ENCODE measurements at places on chromosomes 12 and 14.

DNA sequence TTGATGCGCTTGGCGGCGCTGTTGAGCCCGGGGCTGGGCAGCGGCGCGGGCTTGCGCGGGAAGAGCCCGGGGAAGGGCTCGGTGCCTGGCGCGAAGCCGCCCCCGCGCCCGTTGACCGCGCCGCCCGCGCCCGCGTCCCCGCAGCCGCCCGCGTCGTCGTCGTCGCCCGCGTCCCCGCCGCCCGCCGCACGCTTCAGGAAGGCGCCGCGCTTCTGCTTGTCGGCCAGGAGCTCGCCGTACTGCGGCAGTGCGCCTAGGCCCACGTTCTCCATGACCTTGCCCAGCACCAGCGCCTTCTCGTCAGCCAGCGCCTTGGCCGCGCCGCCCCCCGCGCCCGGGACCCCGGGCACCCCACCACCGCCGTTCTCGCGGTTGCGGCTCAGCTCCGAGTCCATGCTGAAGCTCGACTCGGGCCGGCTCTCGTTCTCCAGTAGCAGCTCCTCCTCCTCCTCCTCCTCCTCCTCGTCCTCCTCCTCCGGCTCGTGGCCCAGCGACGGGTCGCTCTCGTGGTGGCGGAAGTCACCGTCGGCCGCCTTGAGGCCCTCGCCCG, 97.2 kb downstream of the BCL11B start:
- DNase-seq: no peak

GRCh38 chr14:38238878-38239277, 17.0 kb downstream of the CLEC14A start:
- DNase-seq: no peak

DNA sequence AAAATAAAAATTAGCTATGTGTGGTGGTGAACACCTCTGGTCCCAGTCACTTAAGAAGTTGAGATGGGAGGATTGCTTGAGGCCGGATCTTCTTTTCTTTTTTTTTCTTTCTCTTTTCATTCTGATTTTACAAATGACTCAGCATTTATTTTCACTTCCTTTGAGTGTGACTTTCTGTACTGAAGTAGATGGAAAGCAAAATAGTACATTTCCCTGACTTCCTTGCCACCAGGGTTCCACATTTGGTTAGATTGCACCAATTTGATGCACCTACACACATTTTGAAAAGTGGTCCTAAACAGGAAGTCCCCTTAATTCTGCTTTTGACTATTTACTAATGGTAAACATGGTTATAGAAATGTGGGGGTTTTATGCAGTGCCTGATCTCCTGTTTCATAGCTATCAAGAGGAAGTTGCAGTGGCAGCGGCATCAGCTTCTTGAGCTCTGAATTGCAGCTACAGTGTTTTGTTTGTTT, 13.0 kb upstream of the LEMD3 start:
- DNase-seq: no peak

DNA sequence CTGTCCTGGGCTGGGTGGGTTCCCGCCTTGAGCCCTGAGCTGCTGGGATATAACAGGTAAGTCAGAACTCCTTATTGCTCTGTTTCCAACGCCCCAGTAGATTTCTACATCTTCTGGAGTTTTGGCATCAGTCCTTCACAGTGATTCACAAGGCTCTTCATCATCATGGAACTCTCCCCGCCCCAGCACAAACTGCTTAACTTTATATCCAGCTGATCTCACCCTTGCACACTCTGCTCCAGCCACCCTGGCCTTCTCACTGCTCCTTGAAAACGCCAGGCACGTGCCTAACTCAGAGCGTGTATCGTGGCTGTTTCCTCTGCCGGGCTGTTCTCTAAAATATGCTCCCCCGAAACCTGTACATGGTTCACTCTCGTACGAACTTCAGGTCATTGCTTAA, 264.9 kb downstream of the NOVA1 start:
- DNase-seq: no peak

GRCh38 chr14:37048666-37049071, 123.7 kb downstream of the SLC25A21 start:
- no peak for DNase-seq

GRCh38 chr14:93700928-93701327, 87.4 kb downstream of the PRIMA1 start:
- no peak for DNase-seq

- DNase-seq: no peak
Observed at GRCh38 chr12:127925971-127926370, 341.0 kb upstream of the TMEM132C start.

DNA sequence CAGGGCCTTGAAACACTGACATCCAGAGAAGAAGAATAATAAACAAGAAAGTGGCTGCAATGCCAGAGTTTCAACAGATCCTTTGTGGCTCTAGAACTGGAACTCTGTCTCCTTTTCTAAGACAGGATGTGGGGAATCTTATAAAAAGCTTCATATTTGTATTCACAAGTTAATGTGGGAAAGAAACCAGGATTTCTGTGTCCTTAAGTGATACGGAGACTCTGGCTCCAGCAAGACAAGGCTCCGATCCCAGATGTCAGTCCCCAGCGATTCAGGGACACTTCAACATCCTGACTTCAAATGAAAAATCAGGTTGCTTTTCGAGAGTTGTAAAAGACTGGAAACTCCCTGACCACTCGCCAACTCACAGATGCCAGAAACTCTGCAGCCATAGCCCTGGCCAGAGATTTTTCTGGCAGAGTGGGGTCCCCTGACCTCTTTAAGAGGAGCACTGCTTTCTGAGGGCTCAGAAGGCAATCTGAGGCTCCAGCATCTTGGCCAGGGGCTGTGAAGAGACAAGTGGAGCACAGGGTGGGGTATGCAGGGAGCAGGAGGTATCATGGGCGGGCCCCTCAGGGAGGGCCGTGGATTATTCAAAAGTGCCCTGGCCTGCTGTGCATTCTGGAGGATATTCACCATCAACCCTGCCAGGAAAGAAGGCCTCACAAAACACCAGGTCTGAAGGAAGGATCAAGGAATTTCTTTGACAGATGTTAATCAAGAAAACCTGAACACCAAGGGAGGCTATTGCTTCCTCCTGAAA, 53.3 kb downstream of the TMX1 start:
- no peak for DNase-seq

DNA sequence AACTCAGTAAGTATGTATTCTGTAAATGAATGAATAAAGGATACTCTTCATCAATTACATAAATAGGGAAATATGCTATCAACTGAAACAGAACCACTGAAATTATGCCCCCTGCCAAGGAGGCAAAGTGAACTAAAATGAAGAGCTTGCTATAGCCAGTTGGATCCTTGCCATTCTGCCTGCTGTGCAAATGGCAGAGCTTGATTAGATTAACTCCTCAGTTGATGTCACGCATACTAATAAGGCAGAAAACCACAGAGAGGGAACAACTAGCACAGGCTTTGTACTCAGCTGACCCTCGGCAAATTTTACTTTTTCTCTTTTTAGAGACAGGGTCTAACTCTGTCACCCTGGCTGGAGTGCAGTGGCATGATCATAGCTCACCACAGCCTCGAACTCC, 36.7 kb upstream of the FERMT2 start:
- DNase-seq: peak; percentile 47

GRCh38 chr12:10705655-10706054, 17.5 kb downstream of the YBX3 start:
- DNase-seq: no peak

GRCh38 chr14:65156568-65157366, 54.5 kb upstream of the MAX start:
- DNase-seq: no peak

DNA sequence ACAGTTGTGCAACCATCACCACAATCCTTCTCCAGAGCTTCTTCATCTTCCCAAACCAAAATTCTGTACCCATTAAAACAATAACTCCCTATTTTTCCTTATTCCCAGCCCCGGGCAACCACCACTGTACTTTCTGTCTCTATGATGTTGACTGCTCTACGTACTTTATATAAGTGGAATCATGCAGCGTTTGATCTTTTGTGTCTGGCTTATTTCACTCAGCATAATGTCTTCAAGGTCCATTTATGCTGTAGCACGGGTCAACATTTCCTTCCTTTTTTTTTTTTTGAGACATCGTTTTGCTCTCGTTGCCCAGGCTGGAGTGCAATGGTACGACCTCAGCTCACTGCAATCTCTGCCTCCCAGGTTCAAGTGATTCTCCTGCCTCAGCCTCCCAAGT, 162.7 kb upstream of the GSC start:
- no peak for DNase-seq

- DNase-seq: no peak
Observed at GRCh38 chr14:65164825-65165135, 62.5 kb upstream of the MAX start.

GRCh38 chr14:74852922-74853530, 22.9 kb downstream of the PROX2 start:
- no peak for DNase-seq

GRCh38 chr14:95163666-95164065, 6.3 kb upstream of the DICER1 start:
- no peak for DNase-seq

GRCh38 chr12:105954951-105955931, 183.5 kb downstream of the NUAK1 start:
- DNase-seq: no peak

- no peak for DNase-seq
Observed at GRCh38 chr14:101113108-101113612, 209.6 kb upstream of the RTL1 start.

DNA sequence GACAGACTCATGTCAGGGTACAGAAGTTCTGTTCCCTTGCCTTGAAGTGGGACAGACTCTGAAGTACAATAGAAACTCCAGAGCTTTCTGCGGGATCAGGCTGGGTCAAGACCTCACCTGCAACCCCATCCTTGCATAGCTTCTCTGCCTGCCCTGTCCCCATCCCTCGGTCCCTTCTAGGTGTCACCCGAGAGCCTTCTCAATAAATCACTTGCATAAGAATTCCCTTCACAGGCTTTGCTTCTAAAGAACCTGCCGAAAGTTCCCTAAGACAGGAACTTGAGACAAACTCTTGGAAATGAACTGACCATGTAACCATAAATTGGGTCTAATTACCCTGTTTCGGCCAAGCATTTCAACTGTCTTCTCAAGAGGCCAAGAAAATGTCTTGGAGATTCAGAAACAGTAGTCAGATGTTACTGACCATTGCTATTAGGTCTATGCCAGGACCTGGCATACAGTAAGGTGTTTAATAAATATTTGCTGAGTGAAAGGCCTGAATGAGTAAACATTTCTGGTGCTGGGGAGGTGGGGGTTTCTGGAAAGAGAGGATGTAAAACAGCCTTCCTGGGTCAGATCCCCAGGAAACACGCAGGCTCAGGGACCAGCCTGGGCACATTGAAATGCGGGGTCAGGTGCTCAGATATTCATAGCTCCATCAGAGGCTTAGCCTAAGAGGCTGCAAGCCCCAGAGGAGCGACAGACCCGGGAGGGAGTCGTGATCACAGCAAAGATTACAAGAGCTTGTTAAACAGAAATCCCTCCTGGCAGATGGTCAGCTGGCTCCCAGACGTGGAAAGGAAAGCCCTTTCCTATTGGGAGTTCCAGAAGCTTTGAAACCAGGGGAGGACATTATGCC, 226.2 kb upstream of the LHX5 start:
- DNase-seq: no peak

DNA sequence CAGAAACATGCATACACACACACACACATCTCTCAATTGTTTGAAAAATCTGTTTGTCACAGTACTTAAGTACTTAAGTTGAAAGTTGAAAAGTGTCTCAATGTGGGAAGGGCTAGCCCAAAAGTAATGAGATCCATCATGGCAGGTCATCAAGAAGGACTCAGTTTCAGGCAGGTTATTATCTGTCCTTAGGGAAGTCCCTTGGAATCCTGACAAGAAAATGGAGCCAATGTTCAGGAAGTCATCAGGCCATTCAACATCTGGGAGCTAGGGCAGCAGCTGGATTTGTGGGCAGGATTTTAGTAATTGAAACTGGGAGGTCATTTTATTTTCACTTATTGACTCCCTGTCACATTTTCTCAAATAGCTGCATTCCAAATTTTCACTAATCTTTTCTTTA, 56.0 kb downstream of the MSRB3 start:
- DNase-seq: no peak

DNA sequence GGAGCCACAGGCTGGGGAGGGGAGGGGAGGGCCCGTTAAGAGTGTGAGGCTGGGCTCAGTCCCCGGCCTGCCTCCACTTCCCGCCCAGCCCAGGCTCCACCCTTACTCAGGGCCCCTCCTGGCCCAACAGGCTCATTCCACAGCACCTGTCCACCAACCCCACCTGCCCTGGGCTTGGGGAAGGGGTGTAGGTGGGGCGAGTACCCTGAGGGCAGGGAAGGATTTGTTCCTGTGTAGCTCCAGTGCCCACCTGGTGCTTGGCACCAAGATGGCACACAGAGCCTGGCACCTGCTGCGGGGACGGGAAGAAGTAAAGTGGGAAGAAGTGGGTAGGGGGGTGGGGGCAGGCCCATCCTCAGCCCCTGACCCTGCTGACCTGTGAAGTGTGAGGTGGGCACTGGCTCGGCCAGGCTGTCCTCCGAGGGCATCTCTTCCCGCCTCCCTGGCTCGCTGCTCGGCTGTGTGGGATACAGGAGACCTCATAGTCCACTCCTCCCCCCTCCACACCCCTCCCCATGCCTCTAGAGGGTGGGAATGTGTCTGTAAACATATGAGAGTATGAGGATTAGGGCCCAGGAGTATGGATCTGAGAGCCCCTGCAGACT, 35.1 kb downstream of the NCKAP5L start:
- DNase-seq: no peak

- DNase-seq: no peak
Observed at GRCh38 chr14:103480595-103480994, 42.0 kb downstream of the CKB start.

GRCh38 chr14:49549881-49550280, 36.3 kb downstream of the RPS29 start:
- DNase-seq: no peak

DNA sequence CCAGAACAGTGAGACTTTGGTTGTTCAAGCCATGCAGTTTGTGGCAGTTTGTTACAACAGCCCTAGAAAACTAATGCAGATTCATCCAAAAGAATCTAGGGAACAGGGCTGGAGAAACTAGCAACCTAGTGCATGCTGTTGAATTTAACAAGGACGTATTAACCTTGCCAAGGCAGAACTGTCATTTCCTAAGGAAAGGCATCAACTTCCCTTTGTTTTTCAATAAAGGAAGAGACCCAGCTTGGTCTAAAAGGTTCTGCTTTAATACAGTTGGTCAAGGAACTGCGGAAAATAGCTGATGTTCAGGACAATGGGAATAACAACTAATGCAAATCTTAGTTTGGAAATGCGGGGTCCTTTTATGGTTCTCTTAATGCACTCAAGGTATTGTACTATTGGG, 11.5 kb downstream of the AK7 start:
- DNase-seq: no peak

DNA sequence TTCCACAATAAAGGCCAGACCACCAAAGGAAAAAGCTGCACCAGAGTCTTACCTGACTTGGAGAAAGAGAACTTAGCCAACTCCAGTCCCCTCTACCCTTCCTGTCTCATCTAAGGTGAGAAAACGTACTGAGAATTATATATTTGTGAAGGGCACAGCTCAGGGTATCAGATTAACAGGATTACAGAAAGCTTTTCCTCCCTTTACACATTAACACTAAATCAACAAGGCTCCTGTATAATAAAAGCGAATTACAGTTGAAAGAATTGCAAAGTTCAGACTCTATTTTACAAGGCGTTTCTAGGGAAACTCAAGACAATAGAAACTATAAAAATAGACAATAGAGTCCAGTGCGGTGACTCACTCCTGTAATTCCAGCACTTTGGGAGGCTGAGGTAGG, 82.7 kb upstream of the RPL10L start:
- no peak for DNase-seq

GRCh38 chr14:77183896-77184295, 2.3 kb downstream of the TMEM63C start:
- DNase-seq: no peak

GRCh38 chr12:91327889-91328288, 145.3 kb upstream of the DCN start:
- peak; percentile 18 for DNase-seq

GRCh38 chr14:76962303-76962660, 66.2 kb downstream of the IRF2BPL start:
- no peak for DNase-seq

GRCh38 chr14:51328064-51328771, 88.2 kb downstream of the TMX1 start:
- peak; percentile 36 for DNase-seq
